Left lung (tissue), 14 donors: ENCODE measurements at places on chromosomes 16 and 17. TPM values are rescaled to one million over a fixed set of nuclear protein-coding genes. Genes with fewer than 3 reads are reported as not detected.

Gene SRCIN1
- 2.7 TPM for total RNA-seq

- no peak for DNase-seq
Measured at GRCh38 chr17:48883171-48883570, 9.4 kb upstream of the ATP5MC1 start.

GRCh38 chr16:67562526-67562917, at the start of gene CTCF:
Gene CTCF (plus strand): TSS chr16:67562526. CDS start chr16:67610833, 48,307 bp downstream.
- DNase-seq, result peak; percentile 92

GRCh38 chr16:4538350-4539235, at the start of gene CDIP1:
Gene CDIP1 (minus strand): TSS chr16:4538773. CDS start chr16:4514130, 24,643 bp downstream.
- peak; percentile 97 for DNase-seq

GRCh38 chr17:64135000-64135399, 5.1 kb upstream of the ERN1 start:
- no peak for DNase-seq

Gene DOC2B
- total RNA-seq, result 2.4 TPM

GRCh38 chr17:44438636-44439035, 49.2 kb upstream of the ITGA2B start:
- DNase-seq, result no peak

Gene HS3ST3A1
- 4.7 TPM for total RNA-seq

GRCh38 chr16:46730801-46731690, 17.1 kb downstream of the MYLK3 start:
- no peak for DNase-seq

Gene LPO
- not detected for total RNA-seq

DNA sequence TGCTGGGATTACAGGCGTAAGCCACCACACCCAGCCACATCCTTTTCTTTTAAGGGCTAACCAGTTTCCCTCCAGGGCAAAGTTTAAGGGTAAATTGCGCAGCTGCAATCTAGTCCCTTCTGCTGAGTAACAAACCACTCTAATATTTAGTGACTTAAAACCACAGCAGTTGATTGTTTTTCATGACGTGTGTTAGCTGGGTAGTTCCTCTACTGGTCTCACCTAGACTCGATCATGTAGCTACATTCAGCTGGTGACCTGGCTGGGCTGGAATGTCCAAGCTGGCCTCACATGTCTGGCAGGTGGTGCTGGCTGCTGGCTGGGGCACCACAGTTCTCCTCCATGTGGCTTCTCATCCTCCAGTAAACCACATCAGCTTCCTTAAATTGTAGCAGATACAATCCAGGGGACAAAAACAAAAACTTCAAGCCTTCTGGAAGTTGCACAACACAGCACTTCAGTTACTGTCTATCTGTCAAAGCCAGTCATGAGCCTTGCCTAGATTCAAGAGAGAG, 75.5 kb downstream of the GPRC5B start:
- peak; percentile 48 for DNase-seq

Gene DHX8
- total RNA-seq, result 46.6 TPM

Gene PABPN1L
- total RNA-seq, result not detected

DNA sequence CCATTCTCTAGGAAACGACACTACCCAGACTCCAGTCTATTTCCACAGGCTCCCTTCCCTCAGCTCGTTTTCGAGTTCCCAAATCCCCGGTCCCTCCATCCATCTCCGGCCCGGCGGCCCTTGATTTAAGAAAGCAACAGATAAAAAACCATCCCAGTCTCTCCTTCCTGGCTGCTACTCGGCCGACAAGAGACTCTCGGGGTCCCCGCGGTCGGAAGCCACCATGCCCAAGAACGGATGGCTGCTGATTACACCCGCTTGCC, 182 bp downstream of the RPL26 start:
- no peak for DNase-seq

Gene HOXB4
- 4.8 TPM for total RNA-seq

Gene TMEM219
- 154 TPM for total RNA-seq

- no peak for DNase-seq
Measured at GRCh38 chr17:2136241-2136640, 81.3 kb downstream of the HIC1 start.

Gene VMO1
- 2.1 TPM for total RNA-seq

GRCh38 chr16:521381-522210, 5.9 kb upstream of the CAPN15 start:
- no peak for DNase-seq

- DNase-seq, result no peak
Measured at GRCh38 chr17:36198831-36199465, 2.4 kb upstream of the CCL3L1 start.

DNA sequence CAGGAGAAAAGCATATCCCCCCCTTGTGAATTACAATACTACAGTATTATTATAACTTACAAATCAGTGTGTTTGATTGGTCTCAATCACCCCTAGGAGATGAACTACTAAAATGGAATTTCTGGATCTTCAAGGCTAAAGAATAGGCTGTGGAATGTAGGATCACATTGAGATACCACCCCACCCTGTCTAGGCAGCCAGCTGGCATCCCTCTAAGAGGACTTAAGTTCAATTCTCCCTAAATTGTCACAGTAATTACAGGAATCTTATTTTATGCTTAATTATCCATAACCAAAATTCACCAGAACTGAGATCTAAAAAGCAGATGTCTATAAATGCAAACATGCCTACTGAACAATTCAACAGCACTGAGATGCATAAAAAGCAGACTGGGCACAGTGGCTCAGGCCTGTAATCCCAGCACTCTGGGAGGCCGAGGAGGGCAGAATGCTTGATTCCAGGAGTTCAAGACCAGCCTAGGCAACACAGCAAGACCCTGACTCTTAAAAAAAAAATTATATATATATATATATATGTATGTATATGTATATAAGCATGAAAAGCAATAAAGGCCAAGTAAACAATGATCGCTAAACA, 12.0 kb downstream of the AP1G1 start:
- no peak for DNase-seq

DNA sequence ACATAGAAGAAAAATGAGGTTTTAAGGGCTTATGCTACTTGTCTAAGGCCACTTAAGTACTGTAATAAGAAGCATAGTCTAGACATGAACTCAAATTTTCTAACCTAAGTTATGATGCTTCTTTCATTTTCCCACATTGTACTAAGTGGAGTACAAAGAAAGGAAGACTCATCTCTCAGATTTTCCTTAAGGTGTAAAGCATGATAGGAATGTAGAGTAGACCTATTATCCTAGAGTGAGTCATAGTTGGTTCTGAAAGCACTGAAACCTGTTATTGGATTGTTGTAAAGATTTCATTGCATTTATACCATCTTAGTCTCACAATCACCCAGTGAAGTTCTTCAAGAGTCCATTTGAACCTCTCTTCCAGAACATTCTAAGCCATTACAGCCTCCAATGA, 343.8 kb downstream of the TOX3 start:
- DNase-seq, result no peak

- DNase-seq, result no peak
Measured at GRCh38 chr17:79866791-79867518, 27.7 kb upstream of the CBX4 start.

DNA sequence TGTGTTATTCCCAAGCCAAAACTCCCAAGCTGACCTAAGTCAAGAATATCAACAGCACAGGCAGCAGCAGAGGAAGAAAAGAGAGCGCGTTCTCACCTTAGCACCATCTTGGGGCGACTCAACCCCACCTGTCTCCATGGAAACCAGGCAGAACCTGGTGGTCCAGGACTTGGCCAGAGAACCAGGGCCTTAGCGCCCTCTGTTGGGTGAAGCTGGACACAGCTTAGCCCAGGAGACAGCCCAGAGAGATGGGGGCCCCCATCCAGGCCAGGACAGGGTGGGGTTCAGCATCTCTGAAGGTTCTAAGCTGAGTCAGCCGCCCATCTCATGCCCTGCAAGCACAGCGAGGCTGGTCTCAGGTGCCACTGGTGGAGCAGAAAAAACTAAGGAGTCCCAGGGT, 60.1 kb upstream of the TMEM132E start:
- DNase-seq, result no peak

GRCh38 chr16:68346892-68347480, 36.2 kb downstream of the PRMT7 start:
- no peak for DNase-seq

DNA sequence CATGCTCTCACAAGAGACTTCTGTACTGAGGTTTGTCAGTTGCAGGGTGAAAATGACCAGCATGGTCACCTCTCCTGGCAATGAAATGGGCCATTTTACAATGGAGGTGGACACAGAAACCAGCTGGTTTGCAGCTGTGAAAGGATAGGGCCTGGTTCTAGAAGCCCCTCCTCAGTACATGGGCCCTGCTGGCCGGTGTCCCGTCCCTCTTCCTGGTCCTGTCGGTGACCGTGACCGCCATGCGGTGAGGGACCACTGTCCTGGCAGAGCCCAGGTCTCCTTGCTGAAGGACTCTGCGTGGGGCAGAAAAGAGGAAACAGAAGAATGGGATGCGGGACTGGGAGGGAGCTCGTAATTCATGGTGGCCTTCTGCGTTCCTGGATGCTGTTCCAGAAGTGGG, 76.0 kb upstream of the ZNF423 start:
- no peak for DNase-seq

Gene C16orf46
- total RNA-seq, result 0.63 TPM

Gene KRTAP1-5
- not detected for total RNA-seq

Gene CIAO3
- total RNA-seq, result 28.2 TPM

DNA sequence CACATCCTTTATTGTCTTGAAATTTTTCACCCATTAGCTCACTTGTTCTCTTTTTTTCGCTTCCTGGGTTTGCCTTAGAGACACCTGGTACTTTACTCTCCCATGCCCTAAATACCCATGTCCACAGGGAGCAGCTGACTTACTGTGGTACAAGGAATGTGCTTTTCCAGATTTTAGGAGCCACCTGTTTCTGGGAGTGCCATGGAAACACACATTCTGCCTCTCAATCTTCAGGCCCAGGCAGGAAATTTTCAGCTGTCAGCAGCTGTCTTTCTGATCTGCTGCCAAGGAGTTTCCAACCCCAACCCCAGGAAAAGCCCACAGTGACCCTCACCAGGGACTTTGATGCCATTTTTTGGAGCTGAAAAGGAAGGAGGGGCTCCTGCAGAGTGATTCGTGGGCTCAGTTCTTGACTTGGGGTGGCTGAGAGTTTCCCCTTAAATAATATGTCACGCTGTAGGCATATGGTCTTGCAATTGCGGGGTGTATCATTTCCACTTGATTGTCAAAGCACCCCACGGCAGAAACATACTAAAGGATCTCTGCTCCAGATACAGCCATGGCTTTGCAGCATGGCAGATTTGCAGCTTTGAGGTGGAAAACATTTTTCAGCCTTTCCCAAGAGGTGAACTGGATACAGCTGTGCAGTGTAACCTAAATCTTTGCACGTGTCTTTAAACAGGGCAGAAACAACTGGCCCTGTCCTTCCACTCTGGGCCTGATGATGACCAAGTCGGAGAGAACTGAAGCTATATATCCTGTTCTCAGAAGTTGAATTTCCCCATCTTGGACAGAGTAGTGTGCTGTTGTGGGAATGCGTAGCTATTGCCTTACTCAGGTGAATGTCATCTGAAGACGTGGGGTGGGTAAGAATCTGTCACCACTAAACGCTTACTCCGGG, 19.2 kb downstream of the RBFOX1 start:
- no peak for DNase-seq

DNA sequence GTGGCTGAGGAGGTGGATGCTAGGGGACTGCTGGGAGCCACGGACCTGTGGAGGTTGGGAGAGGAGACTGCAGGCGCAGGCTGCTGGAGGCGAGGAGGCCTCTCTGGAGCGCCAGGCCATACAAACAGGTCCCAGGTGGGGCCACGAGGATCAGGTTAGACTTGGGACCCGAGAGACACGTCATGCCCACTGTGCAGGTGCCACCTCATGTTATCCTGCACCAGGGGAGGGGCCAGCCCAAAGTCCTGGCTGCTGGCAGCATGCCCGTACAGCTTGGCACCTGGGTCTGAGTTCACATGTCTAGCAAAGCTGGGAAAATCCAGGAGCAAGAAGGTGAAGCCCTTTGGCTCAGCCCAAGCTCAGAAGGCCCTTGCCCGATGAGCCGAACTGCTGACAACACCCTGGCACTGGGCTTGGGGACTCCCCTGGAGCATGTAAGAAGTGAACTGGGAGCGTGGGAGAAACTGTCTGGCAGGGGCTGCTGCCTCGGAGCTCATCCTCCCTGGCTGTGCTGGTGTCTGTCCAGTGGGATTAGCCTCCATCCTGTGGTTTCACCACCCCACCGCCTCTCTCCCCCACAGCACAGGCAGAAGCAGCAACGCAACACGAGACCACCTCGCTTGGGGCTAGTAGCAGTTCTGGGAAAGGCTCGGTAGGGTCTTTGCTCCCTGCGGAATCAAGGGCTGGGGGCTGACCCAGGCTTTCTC, 5.3 kb downstream of the ARHGDIA start:
- no peak for DNase-seq

Gene GCGR
- total RNA-seq, result 0.13 TPM

GRCh38 chr16:49980166-49980565, 44.9 kb upstream of the CNEP1R1 start:
- no peak for DNase-seq

GRCh38 chr17:35368081-35368830, 5.2 kb downstream of the SLFN11 start:
- DNase-seq, result no peak

DNA sequence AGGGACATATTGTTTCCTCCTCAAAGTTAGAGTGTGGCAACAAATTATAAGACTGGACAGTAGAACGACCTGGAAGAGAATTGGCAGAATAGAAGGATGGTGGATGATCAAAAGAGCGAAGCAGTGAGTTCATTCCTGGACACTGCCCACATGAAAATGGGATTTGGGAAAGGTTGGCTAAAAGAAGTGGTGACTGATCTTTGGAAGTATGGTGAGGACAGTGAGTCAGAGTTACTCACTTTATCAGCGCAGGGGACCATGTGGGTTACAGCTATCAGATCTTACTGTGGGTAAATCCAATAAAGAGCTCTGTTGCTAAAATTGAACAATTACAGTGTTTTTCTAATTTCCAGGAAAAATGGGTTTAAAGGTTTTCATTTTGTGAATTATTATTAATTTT, 2.7 kb upstream of the TANC2 start:
- no peak for DNase-seq

- DNase-seq, result peak; percentile 28
Measured at GRCh38 chr17:75032720-75033280, 14.0 kb downstream of the ATP5PD start.

Gene CASKIN1
- total RNA-seq, result 0.05 TPM

DNA sequence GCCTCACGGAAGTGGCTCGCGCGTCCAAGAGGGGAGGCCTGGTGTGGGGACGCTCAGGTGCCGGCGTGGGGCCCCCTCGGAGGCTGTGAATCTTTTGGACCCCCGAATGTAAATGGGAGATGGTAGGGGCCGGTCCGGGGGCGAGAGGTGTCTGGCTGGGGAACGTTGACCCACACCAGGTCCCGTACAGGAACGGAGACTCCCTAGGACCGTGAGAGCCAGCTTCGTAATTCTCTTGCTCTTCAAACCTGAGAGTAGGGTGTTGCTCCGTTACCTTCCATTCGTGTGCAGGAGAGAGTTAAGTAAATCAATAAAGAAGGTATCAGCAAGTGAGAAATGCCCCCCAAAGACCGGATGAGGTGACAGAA, 481 bp downstream of the LYRM1 start:
- DNase-seq, result no peak

GRCh38 chr16:24524855-24525677, 14.3 kb upstream of the RBBP6 start:
- peak; percentile 48 for DNase-seq

DNA sequence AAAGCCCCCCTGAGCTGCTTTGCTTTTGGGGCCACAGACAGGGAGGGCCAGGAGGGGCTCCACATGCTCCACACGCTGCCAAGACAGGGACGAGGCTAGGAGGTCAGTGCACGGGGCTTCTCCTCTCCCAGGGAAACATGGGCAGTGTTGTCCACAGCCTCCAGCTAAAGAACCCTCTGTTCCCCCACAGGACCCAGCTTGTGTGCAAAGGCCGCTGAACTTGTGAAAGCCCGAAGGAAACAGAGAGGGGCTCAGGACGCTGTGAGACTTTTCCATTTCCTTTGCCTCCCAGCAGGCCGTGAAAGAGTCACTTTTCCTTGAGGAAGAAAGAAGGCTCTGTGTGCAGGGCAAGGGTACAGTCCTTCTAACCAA, 9.7 kb downstream of the CDRT4 start:
- no peak for DNase-seq
